Right cardiac atrium (tissue), 5 donors: ENCODE measurements at places on chromosomes 7 and 10. TPM values are rescaled to one million over a fixed set of nuclear protein-coding genes. Genes with fewer than 3 reads are reported as not detected.

- DNase-seq, result no peak
These were observed at the start of gene SUN1 for GRCh38 chr7:832167-832967. SUN1 (plus strand) TSS chr7:832476; CDS start chr7:832525, 49 bp downstream.

- DNase-seq, result no peak
These were observed 176.4 kb downstream of the CCDC71L start for GRCh38 chr7:106484562-106484961.

Gene PPP1R17
- not detected for total RNA-seq

Gene EGR2
- 1.8 TPM for total RNA-seq

GRCh38 chr10:128723631-128724205, 597.5 kb upstream of the MKI67 start:
- DNase-seq, result no peak

Gene LRWD1
- total RNA-seq, result 10.4 TPM

DNA sequence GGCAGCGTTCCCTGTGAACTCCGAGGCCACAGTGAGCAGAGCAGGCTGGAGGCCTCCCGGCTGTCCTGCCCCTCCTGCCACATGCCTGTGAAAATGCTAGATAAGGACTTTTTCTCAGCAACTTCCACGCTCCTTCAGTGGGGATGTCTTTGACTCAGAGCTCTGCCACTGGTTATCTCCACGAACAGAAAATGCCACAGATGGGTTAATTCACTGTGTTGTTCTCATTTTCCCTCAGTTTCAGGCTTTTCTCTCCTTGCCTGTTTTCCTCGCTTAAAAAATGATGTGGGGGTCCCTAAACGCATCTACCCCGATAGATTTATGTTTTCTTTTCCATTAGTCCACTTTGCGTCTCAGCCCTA, 51.3 kb downstream of the IKZF1 start:
- peak; percentile 61 for DNase-seq

GRCh38 chr10:14032406-14032998, 298.2 kb downstream of the FRMD4A start:
- peak; percentile 74 for DNase-seq

DNA sequence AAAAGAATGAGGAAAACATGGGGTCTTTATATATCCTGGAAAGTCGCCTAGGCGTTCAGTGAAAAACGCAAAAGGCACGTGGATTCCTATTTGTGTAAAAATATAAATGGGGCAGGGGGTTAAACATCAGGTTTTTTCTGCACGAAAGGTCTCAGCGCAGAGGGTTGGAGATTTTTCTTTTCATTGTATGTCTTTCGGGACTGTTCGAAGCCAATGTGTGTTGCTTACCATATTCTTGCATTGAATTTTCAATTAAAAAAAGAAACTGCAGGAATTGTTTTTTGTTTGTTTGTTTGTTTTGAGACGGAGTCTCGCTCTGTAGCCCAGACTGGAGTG, 169.2 kb downstream of the UBE2H start:
- DNase-seq, result no peak

Gene TAC1
- not detected for total RNA-seq

GRCh38 chr10:124520558-124521428, 59.2 kb downstream of the LHPP start:
- no peak for DNase-seq

- DNase-seq, result no peak
These were observed 86.2 kb downstream of the SH3PXD2A start for GRCh38 chr10:103769176-103769575.

GRCh38 chr7:2702594-2702957, 14.6 kb downstream of the AMZ1 start:
- DNase-seq, result no peak

- DNase-seq, result no peak
These were observed 1.1 kb upstream of the PPP1R9A start for GRCh38 chr7:94906065-94906851.

Gene RPEL1
- not detected for total RNA-seq

- DNase-seq, result no peak
These were observed 444.6 kb downstream of the NRG3 start for GRCh38 chr10:82319562-82319961.

DNA sequence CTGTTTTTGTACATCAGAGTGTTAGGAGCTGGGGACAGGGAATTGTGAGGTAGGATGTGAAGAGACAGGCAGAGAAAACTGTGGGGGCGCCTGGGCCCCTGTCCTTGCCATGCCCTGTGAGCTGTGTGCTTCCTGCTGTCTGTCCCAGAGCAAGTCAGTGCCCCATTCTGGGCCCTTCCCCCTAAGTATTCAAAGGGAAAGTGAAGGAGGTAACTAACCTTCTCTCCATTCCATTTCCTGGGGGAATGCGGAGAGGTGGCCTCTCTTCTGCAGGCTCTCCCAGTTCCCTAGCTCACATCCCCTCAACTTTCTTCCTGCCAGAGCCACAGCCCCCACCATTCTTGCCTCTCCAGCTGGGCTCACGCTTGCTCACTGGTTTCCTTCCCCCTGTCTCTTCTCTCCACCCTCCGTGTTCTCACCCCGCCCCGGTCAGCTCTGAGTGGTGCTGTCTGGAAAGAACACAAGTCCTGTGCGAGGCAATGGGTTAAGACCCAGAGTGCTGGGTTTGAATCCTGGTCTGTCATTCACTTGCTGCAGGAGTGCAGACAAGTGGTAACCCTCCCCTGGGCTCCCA, 9.7 kb upstream of the VSIR start:
- no peak for DNase-seq

Gene OIT3
- total RNA-seq, result 0.80 TPM

Gene CTAGE6
- total RNA-seq, result not detected

Gene GSDME
- total RNA-seq, result 5.3 TPM

Gene CRYGN
- total RNA-seq, result not detected

Gene EBLN1
- not detected for total RNA-seq

GRCh38 chr7:79282070-79282694, 171.3 kb downstream of the MAGI2 start:
- DNase-seq, result no peak

DNA sequence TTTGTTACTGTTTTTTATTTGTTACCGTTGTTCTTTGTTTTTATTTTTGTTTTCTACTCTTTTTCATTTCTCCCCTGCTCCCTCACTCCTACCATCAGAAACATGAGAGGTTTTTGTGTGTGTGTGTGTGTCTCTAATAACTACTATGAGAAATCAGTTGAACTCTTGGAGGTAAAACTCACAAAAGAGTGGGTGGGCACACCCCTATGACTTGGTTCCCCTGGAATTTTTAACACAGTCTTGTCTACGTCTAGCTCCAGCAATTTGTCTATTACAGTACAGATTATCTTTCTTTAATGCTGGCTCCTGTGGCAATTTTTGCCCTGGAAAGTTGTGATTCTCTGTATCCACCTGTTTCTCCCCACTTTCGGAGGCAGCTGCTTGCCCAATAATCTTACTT, 56.2 kb downstream of the AOAH start:
- DNase-seq, result no peak

DNA sequence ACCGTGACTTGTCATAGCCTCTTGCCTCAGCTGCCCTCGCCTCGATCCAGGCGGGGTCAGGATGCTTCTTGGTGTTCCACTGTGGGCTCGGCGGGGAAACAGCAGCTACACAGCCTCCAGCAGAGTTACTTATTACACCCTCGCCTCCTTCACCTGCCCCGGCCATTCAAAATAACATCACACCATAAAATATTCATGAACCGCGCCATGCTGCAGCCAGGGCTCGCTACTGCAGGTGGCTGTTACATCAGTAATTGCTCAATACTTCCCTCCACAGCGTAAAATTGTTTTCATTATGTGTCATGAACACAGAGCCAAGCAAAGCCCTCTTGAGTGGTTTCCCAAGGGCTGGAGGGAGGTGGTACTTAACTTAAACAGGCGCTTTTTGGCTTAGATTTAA, 241.5 kb upstream of the SP8 start:
- no peak for DNase-seq

Gene GRB10
- 67.5 TPM for total RNA-seq

DNA sequence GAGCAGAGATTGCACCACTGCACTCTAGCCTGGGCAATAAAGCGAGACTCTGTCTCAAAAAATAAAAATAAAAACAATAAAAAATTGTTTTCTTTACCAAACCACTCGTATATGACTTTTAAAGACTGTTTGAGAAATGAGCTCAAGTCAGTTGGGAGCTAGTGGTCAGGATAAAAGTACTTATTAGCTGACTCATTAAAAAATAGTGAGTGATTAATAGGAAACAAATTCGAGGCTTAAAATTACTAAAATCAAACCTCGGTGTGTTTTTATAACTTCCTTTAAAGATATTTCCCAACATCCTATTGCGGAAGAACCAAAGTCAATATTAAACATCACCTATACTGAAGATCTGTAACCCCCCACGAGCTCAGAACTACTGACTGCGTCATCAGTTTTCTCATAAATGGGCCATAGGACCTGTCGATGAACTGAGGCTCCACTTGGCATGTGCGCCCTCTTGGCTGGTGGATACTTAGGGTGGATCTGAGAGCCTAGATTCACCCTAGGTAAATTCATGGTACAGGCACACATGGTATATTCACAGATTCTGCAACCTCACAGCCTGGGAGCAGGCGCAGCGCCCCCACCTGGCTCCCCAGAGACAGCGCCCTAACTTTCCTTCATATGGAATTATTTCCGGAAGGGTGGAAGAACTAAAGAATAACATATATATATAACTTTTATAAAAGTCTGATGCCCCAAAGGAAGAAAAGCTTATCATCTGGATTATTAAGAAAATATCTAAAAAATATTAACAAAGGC, 9.2 kb downstream of the MKI67 start:
- no peak for DNase-seq

- no peak for DNase-seq
These were observed 16.2 kb upstream of the SCIN start for GRCh38 chr7:12554351-12554750.

DNA sequence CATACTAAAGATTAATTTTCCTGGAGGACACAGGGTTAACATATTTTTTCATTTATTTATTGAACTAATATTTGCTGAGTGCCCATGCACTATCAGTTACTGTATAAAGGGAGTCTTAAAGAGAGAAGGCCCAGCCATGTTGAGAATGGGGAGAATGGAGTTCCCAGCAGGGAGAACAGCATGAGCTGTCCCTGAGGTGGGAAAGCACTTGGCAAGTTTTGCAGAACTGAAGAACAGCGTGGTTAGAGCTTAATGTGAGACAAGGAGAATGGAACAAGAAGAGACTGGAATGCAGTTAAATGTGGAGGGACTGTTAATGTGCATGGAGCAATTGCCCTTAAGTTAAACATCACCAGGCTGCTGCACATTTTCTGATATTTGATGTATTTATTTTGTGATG, 435.4 kb downstream of the SUGCT start:
- DNase-seq, result no peak
